Endodermal cell (in vitro differentiated cells): ENCODE measurements at places on chromosomes 4 and X. TPM values are rescaled to one million over a fixed set of nuclear protein-coding genes. Genes with fewer than 3 reads are reported as not detected.

Gene NHS
- total RNA-seq: 6.2 and 7.3 TPM in 2 replicates

Gene GNRHR
- total RNA-seq: not detected in 2 replicates

Gene SGCB
- total RNA-seq: 34.0 and 35.1 TPM in 2 replicates

DNA sequence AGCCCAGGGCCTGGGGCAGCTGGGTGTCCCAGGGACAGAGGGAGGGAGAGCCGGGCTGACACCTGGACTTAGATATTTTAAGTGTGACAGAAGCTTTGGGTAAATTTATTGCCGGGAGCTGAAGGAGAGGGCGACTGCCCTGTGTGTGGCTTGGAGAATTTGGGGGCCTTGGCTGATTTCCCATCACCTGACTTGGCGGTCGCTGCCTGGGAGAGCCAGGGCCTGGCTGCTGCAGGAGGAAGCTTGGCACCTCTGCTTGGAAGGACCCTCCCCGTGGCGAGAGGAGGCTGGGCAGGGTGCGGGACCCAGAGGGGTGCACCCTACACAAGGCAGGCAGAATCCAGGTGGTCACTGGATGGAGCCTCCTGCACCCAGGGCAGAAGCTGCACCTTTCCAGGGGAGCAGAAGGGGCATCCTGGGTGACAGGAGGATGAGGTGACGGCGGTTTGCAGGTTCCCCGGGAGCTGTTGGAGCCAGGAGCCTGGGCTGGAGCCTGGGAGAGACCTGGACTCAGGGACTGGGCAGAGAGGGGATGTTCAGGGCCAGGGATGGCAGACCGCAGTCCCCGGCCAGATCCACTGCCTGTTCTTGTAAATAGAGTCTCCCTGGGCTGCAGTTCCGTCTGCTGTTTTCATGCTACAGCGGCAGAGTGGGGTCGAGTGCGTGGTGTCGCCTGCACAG lies 72.0 kb downstream of the RGS12 start:
- no peak for DNase-seq

- no peak for DNase-seq
Measured at GRCh38 chrX:13479452-13479813, 90.0 kb upstream of the EGFL6 start.

- no peak for DNase-seq
Measured at GRCh38 chrX:20498851-20499635, 232.3 kb upstream of the RPS6KA3 start.

DNA sequence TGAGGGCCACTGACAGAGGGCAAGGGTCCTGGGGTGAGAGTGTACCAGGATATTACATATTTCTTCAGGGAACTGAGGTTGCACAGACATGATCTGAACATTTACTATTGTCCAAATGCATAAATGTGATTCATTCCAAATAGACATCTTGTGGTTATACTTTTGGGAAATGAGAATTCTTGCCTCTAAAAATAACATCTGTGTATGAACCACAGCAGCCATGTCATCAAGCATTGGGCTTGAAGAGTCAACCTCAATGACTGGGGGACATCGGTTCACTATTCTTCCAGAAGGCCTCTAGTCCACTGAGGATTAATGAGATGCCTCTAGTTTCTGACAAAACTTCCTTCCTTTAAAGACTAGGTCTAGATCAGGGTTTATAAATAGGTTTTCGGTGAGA lies 193.1 kb upstream of the GPC4 start:
- DNase-seq: no peak

- DNase-seq: peak; percentile 57
Measured at GRCh38 chr4:130028552-130028951, 932.6 kb downstream of the C4orf33 start.
